ENCODE measurements at places on chromosomes 16 and 17.

- no peak for DNase-seq
Measured at GRCh38 chr17:82435601-82436583, 14.7 kb downstream of the CYBC1 start.

DNA sequence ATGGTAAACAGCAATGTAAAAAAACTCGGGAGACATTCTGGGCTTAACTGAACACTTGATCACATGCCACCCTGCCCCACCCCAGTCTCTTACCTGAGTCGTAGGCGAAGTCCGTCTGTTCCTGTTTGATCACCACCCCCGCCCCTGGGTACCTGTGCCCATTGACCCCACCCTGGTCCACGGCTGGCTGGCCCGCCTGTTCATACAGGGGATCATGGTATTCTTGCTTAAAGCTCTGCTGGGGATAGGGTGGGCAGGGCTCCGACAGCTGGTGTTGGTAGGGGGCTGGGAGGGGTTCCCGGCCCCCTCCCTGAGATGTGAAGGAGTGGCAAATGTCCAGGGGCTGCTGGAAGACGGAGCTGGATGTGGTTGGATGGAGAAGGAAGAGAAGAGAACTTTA, 13.6 kb downstream of the ETV4 start:
- no peak for DNase-seq

GRCh38 chr17:28550858-28551257, 1.6 kb downstream of the UNC119 start:
- DNase-seq: no peak

DNA sequence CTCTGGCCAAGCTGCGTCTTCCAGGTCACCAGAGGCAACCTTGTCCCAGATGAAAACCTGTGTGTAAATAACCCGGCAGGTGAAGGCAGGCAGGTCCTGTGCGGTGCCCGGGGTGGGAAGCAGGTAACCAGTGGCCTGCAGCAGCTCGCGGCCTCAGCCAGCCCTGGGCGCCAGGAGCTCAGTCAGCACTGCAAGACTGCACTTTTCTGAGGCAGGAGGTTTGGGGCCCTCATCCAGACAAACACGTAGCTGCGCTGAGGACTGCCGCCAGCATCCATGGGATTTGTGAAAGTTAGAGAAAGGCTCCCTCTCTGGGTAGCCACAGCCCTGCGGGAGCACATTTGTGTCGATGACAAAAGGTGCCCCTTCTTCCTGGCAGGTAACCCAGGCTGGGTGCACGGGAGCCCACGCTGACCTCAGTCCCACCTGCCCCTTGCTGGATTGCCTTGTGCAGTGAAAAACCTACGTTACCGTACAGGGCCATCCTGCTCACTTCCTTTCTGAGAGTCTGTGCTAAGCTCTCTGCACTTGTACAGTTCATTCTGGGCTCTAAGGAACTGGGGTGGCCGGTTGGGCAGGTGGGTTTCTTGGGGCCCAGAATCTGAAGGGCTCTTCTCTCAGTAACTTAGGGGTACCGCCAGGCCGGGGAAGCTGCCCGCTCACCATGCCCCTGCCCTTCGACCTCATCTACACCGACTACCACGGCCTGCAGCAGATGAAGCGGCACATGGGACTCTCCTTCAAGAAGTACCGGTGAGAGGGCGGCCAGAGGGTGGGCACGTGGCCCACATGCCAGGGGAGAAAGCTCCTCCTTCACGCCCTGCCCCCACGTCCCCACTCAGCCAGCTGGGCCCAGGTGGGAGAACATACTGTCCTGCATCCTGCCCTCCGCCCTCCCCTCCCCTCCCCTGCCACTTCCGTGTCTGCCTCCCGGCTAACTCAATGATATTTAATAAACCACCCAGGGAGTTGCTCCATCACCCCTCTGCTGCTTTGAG, 56.4 kb downstream of the MGAT5B start:
- DNase-seq: no peak

- DNase-seq: no peak
Measured at GRCh38 chr16:68759062-68759461, 22.0 kb downstream of the CDH1 start.

GRCh38 chr16:6645768-6646568, 686.7 kb upstream of the RBFOX1 start:
- no peak for DNase-seq
